ENCODE measurements at places on chromosomes 6 and 20.

GRCh38 chr6:37777272-37777834 lies 42.2 kb upstream of the ZFAND3 start:
- DNase-seq, result no peak

- no peak for DNase-seq
These were observed 695.2 kb downstream of the QKI start for GRCh38 chr6:164109770-164110140.

DNA sequence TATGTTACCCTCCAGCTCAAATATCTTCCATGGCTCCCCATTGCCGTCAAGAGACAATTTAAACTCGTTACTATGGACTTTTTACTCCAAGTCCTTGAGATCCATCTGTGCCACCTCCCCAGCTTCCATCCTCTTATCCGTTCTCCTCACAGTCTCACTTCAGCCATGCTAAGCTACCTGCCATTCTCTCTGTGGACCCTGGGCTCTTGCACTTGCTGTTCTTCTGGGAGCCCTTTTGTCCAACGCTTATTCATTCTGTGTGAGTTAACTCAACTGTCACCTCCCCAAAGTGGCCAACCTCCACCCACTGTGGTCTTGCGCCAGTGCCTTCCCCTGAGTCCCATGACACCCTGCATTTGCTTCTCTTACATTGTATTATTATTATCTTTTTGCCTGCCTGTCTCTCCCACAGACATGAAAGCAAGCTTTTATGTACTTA lies 132.4 kb downstream of the BCAS1 start:
- DNase-seq, result no peak

DNA sequence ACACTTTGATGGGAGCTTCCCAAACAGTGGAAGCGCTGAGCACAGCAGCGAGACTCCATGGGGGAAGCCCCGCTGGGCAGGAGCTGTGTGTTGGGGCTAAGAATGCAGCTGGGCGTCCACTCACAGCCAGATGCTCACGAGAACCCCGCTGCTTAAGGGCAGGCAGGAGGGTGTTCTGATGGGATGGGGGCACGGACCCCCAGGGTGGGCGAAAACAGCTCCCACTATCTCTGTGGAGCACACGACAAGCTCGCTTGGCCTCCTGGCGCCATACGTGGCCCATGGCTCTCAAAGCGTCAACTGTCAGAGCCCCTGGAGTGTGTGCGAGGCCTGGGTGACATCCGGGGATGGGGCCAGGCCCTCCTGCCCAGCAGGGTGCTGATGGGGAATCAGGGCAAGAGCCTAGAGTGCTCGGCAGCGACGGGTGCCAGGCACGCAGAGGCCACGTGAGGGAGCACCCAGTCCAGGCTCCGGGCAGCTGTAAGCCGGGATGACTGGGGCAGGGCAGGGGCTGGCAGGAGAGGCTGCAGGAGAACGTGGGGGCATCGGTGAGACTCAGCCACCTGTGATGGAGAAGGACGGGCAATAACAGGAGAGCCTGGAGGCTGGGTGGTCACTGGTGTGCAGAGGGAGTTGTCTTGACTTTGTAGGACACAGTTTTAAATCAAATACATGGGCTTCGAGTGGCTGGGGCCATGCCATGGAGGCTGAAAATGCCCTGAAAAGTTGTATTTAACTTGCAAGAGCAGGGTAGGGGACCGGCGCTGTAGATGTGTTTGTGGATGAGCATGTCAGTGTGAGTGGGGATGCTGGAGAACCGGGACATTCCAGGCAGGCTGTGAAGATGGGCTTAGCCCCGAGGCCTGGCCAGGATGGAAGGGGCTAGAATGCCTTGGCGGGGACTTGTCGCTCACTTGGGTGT lies 27.3 kb downstream of the PYGB start:
- no peak for DNase-seq

DNA sequence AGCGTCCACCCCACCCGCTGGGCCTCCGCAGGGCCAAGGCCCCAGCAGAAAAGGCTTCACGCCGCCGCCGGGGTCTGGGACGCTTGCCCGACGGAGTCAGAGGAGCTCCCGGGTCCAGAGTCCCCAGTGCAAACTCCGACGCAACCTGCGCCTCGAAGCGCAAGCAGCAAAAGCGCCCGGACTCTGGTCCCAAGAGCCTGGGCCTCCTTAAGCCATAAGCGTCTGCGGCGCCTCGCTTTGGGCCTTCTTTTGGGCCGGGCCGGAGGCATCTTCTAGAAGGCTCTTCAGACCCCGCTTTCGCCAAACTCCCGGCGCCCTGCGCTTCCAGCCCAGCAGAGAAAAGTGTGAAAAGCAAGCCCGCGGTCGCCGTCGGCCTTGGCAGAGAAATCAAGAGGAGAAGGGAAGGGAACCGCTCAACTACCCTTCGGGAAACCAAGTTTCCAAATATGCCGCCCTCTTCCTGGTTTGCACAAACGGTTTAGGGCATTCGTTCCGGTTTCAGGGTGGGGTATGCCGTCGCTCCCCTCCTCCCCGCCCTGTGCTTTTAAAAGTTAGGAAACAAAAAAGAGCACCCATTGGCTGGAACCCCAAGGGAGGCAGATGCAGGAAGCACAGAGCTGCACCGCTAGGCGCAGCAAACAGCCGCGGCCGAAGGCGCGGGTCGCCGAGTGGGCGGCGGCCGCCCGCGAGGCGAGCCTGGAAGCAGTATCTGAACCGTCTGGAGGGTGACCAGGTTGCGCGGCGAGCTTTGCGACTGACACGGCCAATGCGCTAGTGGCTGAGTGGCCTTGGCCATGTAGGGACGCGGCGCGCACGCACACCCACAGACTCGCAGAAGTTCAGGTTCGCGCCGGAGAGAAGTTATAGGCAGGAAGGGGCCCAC lies 1.2 kb downstream of the TBX18 start:
- no peak for DNase-seq

- no peak for DNase-seq
These were observed 5.2 kb downstream of the PHF10 start for GRCh38 chr6:169719117-169719516.

GRCh38 chr6:160035693-160036330 lies 66.9 kb downstream of the IGF2R start:
- DNase-seq, result no peak

DNA sequence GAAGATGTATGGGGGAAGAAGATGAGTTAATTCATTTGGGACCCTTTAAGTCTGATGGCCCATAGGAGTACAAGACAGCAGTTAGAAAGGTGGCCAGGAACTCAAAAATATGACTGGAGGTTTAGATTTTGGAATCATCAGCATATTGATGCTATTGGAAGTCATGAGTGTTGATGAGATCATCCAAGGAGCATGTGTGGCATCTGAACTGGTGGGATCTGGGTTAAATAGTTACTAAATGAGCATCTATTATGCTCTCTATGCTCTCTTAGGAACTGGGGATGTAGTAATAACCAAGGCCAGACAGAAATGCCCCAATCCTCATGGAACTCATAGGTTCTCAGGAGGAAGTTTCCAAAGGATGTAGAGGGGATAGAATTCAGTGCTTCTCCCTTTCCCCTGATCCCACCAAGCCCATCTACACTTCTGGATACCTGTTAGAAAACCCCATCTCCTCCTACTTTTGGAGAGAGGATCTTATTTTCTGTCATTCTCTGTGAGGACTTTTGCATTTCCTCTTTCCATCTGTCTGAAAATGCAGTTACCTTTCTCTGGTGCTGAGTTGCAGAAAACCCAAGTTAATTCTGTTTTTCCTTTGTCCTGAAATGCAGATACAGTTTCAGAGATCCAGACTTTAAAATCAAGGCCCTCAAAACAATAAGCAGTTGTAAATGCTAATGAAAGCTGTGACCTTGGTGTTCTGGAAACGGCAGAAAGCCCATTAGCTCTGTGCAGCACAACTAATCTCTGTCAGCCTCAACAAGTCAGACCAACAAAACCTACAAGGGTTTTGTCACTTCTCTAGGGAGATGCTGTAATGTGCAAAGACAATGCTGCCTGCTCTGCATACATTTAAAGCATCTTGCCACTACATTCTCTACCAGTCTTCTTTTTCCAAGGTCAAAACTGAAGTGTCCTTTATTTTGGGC lies 65.8 kb downstream of the TBC1D7 start:
- no peak for DNase-seq

GRCh38 chr6:13331516-13332348 lies 3.4 kb upstream of the TBC1D7 start:
- DNase-seq, result no peak

DNA sequence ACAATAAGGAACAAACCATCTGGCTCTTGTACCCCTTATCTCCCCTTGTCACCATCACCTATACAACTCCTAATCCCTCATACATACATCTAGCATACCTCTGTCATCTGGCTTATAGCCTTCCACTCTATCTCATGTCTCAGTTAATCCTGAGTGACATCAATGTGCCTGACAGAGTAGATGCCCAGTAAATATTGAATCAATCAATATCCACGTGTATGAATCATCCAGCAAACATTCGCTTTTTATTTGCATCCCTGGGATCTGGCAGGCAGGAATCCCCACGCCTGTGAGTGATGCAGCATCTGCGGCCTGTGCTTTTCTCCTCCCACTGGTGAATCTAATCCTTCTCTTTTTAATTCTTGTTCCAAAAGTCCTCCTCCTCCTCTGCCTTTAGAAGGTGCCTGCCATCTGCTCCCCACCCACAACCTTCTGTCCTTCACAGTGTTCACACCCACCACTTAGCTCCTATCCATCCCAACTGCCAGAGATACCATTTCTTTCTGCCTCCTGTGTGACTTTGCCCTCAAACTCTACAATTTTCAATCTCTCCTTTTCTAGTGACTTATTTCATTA lies 37.6 kb downstream of the ZNF391 start:
- DNase-seq, result no peak

DNA sequence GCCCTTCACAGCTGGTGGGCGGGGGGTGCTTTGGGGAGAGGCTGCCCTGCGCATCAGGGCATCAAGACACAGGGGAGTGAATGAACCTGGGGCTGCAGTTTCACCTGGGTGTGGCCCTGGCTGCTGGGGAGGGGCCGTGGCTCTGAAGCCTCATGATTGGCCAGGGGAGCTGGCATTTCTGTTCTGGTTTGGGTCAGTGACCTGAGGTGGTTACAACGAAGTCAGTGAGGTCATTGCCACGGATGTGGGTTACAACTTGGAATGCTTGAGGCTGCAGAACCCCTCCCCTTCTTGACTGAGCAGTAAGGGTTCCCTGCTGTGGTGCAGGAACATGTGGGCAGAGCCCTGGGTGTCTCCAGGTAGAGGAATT lies 3.0 kb downstream of the TCEA2 start:
- DNase-seq, result peak; percentile 58

- no peak for DNase-seq
These were observed 10.8 kb upstream of the FOXC1 start for GRCh38 chr6:1598886-1599285.

GRCh38 chr20:37880726-37881591 lies 22.0 kb upstream of the VSTM2L start:
- DNase-seq, result no peak

DNA sequence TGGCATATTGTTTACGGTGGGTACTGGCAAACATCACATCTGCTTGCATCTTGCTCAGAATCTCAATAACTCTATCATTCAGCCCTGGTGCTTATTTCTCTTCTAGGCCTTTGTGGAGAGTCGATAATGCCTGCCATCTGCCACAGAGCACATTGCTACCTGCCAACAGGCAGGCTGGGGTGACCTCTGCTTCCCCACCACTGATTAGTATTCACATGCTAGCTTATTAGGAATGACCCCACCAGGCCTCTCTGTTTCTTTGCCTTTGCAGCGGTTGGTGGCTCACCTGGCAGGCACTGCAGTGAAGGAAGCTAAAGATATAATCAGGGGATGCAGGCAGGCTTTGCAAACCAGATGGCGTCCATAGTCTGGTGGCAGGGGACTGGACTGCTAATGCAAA lies 154.5 kb downstream of the MMS22L start:
- DNase-seq, result no peak

DNA sequence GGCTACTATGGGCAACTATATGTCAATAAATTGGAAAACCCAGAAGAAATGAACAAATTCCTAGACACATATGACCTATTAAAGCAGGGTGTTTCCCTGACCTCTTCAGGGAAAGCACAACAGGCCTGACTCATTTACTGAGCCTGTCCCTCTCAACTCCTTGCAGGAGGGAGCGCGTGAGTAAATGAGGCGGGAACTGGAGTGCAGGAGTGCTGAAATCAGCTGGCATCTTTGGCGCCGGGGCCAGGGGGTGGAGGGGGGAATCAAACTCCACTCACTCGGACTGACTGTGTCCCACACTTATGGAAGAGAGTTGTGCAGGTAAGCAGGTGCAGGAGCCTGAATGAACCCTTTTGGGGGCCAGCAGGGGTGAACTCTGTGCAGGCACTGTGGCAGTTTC lies 671.2 kb upstream of the PTCHD4 start:
- DNase-seq, result no peak

DNA sequence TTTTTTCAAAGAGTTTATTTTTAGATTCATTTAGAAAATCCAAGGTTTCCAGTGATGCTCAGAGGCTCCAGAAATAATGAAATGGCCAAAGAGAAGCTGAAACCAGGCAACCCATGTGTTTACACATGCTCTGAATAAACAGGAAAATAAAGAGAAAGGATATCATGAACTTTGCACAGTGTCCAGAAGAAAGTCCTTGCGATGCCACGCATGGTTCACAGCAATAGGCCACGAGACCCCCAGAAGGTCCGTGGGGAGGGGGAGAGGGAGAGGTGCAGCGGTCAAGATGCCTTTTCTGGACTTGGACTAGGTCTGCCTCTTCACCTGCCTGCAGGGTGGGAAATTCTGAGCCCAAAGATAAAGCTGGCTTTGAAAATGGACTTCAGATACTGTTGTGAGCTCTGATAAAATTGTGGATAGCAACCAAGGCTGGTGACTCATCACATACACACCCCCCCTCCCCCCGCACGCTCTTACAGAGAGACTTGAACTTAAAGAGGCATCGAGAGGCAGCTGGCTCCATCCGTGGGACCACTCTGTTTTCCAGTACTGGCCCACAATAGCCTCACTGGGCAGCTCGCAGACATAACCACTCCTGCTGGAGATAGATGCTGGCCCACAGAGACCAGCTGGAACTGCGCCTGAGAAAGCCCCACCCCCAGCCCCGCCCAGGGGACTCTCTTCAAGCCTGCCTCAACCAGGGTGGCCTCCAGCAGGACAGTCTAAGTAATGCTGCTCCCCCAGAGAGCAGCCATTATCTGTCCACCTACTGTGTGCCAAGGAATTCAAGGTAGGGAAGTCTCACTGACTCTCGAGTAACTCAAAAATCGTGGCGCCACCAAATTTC lies 21.2 kb upstream of the NFATC2 start:
- DNase-seq, result no peak

GRCh38 chr20:6665621-6666355 lies 101.7 kb upstream of the BMP2 start:
- no peak for DNase-seq

- no peak for DNase-seq
These were observed 64.1 kb downstream of the FAM50B start for GRCh38 chr6:3913077-3913957.

DNA sequence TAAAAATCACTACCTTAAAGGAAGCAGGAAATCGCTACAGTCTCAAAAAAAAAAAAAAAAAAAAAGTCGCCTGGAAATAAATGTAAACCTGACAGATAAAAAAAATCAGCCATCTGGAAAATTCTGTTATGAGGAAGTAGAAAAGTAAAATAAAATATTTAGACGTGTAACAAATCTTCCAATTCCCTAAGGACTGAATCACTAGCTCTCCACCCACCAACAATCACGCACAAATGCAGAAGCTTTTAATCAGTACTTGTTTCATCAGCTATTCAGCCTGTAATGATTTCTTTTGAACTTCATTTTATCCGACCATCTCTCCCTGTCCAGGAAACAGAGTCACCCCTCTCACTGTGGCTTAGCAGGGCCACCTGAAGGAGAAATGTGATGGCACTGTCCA lies 59.0 kb downstream of the SLC23A2 start:
- no peak for DNase-seq
